Activated naive CD8-positive, alpha-beta T cell treated with anti-CD3 and anti-CD28 coated beads for 36 hours (primary cell): ENCODE measurements at places on chromosomes 13 and 19. TPM values are rescaled to one million over a fixed set of nuclear protein-coding genes. Genes with fewer than 3 reads are reported as not detected.

- DNase-seq, result peak; percentile 93
These were observed at the start of gene COG6 for GRCh38 chr13:39655569-39656324. TSS of gene COG6 (plus strand) at chr13:39655662. CDS start at chr13:39655727, 65 bp downstream.

- no peak for DNase-seq
These were observed 9.5 kb upstream of the SHKBP1 start for GRCh38 chr19:40567040-40567749.

GRCh38 chr19:17520865-17521264, 9.4 kb downstream of the PGLS start:
- no peak for DNase-seq

GRCh38 chr13:44331446-44331845, 42.2 kb upstream of the SERP2 start:
- DNase-seq, result peak; percentile 11

DNA sequence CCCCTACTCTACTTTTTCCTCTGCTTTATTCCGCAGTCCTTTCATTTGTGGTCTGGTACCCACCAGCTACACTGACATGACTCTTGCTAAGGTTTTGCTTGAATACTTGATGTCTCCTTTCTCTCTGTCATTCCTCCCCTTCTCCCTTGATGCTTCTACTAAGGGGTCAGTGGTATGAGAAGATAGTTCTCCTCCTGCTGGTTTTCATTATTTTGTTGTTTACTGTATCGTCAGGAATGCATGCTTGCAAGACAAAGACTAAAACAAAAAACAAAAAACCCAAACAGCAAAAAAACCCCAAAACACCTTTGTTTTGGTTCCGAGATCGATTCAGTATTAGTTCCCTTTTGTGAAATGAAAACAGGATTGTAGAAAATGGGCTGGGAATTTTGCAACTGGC, 59.5 kb downstream of the PCCA start:
- no peak for DNase-seq

DNA sequence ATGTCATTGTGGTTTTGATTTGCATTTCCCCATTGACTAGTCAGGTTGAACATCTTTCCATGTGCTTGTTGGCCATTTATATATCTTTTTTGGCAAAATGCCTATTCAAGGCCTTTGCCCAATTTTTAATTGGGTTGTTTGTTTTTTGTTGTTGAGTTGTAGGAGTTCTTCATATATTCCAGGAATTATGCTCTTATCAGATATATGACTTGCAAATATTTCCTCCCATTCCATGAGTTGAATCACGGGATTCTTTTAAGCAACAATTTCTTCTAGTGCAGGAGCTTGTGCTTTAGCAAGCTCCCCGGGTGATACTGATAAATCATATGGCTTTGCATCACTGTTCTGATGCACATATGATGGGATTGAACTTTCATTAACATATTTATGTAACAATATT, 47.0 kb upstream of the FLT1 start:
- DNase-seq, result no peak

GRCh38 chr19:10395436-10395835, 7.9 kb downstream of the CDC37 start:
- no peak for DNase-seq

The ZNF784 gene
- total RNA-seq, result 3.7 TPM

- no peak for DNase-seq
These were observed 776.9 kb downstream of the GPC5 start for GRCh38 chr13:92175330-92175729.

The LAIR1 gene
- 10.1 TPM for total RNA-seq

DNA sequence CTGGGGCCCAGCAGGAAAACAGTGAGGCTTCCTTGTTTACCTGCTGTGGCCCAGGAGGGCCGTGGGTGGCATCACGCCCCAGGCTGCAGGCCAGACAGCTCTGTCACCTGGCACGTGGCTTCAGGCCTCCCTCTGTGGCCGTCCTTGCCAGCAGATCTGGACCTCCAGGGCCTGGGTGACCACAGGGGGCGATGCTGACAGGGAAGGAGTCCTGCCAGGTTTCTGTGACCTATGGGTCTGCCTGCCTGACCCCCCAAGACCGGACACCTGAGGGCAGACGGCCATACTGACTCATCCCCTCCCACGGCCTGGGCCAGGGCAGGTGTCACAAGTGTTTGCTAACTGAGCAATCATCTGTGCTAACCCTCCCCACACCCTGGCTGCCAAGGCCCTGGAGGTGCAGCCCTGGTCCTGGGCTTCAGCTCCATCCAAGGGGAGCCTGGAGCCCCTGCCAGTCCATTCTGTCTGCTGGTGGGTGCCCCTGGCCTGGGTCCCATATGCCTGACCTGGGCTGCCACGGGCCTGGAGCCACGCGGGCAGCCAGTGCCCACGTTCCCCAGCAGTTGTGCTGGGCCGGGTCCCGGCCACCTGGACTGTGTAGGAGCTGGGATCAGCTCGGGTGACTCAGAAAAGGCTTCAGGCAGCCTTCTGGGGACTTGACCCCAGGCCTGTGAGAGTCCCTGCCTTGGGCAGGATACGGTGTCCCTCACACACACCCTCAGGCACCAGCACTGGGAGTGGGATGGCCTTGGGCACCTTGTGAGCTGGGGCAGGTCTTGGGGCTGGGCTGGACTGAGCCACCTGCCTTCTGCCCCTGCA, 3.7 kb downstream of the CDC34 start:
- no peak for DNase-seq

DNA sequence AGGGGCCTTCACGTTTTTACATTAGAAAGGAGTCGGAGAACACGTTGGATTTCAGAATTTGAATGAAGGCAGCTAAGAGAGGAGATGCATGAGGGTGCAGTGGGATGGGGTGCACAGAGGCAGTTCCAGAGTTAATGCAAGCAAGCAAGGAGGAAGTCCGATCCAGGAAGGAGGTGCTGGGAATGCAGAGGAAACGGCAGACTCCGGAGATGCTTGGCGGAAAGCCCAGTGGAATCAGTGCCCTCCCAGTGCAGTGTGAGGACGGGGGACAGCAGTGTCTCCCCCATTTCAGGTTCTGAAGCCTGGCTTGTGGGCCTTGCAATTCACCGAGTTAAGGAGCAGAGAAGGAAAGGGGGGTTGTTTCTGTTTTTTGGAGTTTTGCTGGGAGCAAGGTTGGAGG, 100.4 kb downstream of the COL4A2 start:
- DNase-seq, result no peak

DNA sequence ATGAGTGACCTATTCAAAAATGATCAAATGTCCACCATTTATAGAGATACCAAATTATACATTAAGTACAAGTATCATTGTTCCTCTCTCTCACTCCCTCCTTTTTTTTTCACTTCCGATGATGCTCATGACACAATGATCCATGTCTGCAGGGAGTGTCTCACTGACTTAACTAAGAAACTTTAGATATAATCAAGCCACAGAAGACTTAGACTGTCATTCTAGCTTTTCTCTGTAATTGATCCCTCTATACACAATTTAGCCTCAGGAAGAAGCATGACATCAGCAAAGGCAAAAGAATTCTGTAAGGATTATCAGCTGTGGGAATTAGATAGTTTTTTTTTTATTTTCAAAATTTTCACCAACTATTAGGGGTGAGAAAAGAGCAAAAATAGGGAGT, 734.9 kb upstream of the PCDH9 start:
- DNase-seq, result no peak

- DNase-seq, result peak; percentile 71
These were observed 11.3 kb upstream of the ZBTB7A start for GRCh38 chr19:4077800-4078684.

The RXFP2 gene
- total RNA-seq, result not detected

The MBNL2 gene
- total RNA-seq, result 13.6 TPM

GRCh38 chr13:44848920-44849676, 140.2 kb downstream of the NUFIP1 start:
- no peak for DNase-seq

The HOMER3 gene
- total RNA-seq, result not detected

The GRIK5 gene
- 0.58 TPM for total RNA-seq

- DNase-seq, result no peak
These were observed 36.7 kb upstream of the C13orf46 start for GRCh38 chr13:114010401-114011101.

GRCh38 chr19:2887391-2887914, 13.3 kb upstream of the ZNF57 start:
- DNase-seq, result no peak

- no peak for DNase-seq
These were observed 98.2 kb upstream of the SCEL start for GRCh38 chr13:77437267-77437666.

The KLHL1 gene
- not detected for total RNA-seq

The MYH14 gene
- total RNA-seq, result not detected

- no peak for DNase-seq
These were observed 95.0 kb upstream of the KLF5 start for GRCh38 chr13:72963762-72964161.

- DNase-seq, result no peak
These were observed 66.5 kb downstream of the NDFIP2 start for GRCh38 chr13:79547211-79548195.

The CXCL17 gene
- total RNA-seq, result not detected

DNA sequence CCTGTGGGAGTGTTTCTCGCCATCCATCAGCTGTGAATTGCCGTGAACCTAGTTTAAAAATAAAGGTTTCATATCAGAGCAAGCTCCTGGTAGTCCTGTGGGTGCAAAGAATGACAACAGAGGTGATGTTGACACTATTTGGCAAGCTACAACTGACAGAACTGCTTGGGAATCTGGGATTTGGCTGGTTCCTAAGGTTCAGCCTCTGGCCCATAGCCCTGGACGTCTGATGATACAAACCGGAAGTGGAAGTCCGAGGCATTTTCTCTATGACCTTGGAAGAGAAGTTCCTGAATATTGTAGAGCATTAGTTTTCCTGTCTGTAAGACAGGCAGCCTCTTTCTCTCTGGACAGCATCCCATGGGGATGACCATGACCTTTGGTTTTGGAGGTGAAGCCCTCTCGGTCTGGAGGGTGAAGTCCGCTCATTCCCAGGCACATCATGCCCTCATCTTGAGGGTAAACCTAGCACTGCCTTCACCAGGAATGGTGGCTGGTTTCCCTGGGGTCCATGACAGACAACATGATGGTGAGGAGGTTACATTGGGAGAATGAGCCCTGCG, 29.1 kb downstream of the GATAD2A start:
- DNase-seq, result no peak

GRCh38 chr13:77124423-77124822, 97.5 kb upstream of the FBXL3 start:
- DNase-seq, result no peak

- DNase-seq, result no peak
These were observed 5.0 kb downstream of the PTPRS start for GRCh38 chr19:5335593-5335992.

- no peak for DNase-seq
These were observed 76.2 kb downstream of the RXFP2 start for GRCh38 chr13:31815361-31816144.

The IGSF23 gene
- total RNA-seq, result not detected

DNA sequence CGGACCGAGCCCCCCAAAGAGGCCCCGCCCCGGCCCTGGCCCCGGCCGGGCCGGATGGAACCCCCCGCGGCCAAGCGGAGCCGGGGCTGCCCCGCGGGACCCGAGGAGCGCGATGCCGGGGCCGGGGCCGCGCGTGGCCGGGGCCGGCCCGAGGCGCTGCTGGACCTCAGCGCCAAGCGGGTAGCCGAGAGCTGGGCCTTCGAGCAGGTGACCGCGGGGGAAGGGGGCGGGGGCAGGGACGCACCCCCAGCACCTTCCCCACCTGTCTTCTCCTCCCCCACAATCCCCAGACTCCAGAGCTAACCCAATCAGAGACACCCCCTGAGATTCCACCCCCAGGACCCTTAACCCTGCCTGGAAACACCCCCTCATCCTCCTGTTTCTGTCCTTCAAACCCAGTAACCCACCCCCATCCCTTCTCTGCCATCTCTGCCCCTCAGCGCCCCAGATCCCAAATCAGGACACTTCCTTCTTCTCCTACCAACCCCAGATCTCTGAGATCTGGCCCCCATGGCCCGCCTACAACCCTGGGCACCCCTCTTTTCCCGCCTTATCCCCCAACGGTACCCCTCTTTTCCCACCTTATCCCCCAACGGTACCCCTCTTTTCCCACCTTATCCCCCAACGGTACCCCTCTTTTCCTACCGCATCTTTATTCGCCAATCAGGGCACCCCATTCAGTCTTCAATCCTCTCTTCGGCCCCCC, 505 bp downstream of the ZSWIM4 start:
- DNase-seq, result no peak

The RNF113B gene
- not detected for total RNA-seq

- no peak for DNase-seq
These were observed 259.9 kb upstream of the STARD13 start for GRCh38 chr13:33545492-33545891.

- DNase-seq, result peak; percentile 80
These were observed 977 bp downstream of the IRGQ start for GRCh38 chr19:43594710-43595604.

The TNFRSF19 gene
- 0.08 TPM for total RNA-seq

- DNase-seq, result no peak
These were observed 1813.1 kb downstream of the OLFM4 start for GRCh38 chr13:54841682-54842081.

The OLFM2 gene
- total RNA-seq, result 2.7 TPM

The KASH5 gene
- total RNA-seq, result 0.45 TPM

GRCh38 chr13:26983543-26984320, 187.9 kb downstream of the USP12 start:
- no peak for DNase-seq

The CKM gene
- not detected for total RNA-seq

DNA sequence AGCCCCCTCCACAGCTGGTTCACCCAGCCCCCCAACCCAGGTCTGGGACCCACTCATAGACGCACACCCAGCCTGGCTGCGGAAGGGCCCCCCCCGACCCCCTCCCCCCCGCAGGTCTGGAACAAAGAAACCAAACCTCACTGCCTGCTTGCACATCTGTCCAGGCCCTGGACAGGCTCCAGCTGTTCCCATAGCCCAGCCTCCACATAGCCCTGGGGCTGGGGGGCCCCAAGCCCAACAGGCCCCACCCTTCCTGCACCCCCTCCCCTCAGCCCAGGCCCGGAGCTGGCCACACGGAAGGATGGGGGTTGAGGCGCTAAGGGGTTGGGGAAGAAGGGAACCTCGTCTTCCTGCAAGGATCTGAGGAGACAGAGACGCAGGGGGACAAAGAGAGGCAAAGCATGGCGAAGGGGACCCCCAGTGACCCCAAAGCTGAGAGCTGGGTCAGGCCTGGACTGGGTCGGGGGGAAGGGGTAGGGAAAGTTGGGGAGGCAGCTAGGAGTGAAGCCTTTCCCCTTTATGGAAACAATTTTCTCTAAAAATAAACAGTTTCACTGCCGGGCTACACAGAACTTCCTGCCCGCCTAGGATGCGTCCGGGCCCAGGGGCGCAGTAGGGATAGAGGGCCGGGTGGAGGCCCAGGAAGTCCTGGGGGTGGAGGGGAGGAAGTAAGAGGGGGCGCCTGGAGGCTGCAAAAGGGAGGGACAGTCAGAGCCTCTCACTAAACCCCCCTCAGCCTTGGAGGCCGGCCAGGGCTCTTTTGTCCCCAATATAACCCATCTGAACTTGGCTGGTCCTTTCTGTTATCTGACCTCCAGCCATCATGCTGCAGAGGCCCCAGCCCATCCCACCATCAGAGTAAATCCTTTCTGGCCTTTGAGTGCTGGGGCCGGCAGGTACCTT, 2.4 kb downstream of the KANK2 start:
- DNase-seq, result no peak
